Activated naive CD4-positive, alpha-beta T cell treated with anti-CD3 and anti-CD28 coated beads, Interleukin-2, amount 10 ng/mL, durations not matched to agents 7 days and 5 days (primary cell): ENCODE measurements at places on chromosomes 6 and 20.

- no peak for DNase-seq
These were observed 174.1 kb downstream of the ADAT2 start for GRCh38 chr6:143276436-143276835.

- DNase-seq = no peak
These were observed 59.0 kb downstream of the QRSL1 start for GRCh38 chr6:106688177-106688951.

GRCh38 chr6:168358842-168359420 lies 39.4 kb upstream of the DACT2 start:
- no peak for DNase-seq

DNA sequence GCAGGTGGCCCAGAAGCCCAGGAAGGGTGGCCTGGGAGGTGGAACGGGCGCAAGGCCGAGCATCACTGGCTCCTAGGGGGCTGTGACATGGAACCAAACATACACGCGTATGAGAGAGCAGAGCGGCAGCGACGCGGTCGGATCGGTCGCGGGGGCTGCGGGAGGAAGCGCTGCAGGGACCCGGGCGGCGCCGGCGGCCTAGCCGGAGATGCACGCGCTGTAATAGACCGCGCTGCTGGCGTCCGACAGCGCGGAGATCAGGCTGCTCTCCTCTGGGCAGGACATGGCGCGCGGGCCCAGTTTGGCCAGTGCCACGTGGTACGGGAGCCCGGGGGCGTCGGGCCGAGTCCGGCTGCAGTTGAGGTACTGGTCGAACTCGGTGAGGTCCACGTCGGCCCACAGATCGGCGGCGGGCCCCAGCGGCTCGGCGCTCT lies 1.5 kb downstream of the SOX18 start:
- no peak for DNase-seq

DNA sequence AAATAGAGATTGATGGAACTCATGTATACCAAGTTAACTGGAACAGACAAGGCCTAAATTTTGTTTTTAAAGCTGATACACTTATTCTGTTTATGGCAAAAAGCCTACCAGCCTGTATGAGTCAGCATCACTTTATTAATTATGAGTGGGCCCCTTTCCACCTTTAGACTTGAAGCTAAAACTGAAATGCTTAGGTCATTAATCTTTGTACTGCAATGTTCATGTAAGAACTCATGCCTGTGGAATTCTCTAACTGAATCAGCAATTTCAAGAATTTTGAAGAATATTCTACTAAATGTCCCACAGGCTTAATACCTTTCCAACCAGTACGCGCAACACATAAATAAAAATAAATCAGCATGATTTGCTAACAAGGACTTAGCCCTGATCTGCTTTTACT lies 140.2 kb upstream of the PHACTR1 start:
- no peak for DNase-seq

DNA sequence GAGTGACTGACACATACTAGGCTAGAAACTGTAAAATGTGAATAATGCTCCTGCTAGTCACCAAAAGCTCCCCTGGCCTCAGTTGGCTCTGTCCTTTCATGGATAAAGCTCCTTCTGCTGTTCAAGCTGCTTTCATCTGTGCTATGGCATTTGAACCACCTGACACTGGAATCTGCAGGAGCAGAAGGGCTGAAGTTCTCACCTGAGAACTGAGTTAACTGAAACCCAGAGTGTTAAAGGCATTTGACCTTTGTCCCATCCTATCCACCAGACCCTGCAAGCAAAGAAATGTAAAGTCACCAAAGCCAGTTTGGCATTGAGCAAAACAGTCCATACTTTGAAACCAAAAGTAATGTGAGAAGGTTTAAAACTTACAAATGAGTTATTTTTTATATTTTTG lies 77.7 kb downstream of the BMP2 start:
- no peak for DNase-seq

DNA sequence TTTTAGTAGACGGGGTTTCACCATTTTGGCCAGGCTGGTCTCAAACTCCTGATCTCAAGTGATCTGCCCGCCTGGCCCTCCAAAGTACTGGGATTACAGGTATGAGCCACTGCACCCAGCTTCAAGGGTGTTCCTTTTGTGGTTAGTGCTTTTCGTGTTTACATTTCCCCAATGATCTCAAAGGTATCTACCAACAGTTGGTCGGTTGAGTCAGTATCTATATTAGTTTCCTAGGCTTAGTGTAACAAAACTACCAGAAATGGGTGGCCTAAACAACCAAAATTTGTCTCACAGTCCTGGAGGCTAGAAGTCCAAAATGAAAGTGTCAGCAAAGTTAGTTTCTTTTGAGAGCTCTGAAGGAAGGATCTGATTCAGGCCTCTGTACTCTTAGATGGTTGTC lies 30.1 kb downstream of the CASP8AP2 start:
- no peak for DNase-seq

DNA sequence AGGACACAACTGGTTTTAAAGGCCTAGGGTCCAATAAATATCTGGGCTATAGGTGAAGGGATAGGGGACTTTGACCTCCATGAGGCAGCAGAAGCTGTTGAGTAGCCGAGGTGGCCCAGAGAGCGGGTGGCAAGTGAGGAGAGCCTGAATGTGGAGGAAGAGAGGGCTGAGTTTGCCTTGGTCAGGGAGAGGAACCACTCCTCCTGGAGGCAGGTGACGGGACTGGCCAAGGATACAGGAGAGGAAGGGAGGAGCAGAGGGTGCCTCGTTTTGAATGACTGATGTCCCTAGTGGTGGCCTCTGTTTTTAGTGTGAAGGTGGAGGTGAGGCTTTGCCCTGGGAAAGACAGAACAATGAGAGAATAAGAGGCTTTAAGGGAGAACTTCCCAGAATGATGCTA lies 19.1 kb upstream of the AAR2 start:
- DNase-seq = no peak

- DNase-seq = no peak
These were observed 42.3 kb downstream of the MYLK4 start for GRCh38 chr6:2708456-2708855.

DNA sequence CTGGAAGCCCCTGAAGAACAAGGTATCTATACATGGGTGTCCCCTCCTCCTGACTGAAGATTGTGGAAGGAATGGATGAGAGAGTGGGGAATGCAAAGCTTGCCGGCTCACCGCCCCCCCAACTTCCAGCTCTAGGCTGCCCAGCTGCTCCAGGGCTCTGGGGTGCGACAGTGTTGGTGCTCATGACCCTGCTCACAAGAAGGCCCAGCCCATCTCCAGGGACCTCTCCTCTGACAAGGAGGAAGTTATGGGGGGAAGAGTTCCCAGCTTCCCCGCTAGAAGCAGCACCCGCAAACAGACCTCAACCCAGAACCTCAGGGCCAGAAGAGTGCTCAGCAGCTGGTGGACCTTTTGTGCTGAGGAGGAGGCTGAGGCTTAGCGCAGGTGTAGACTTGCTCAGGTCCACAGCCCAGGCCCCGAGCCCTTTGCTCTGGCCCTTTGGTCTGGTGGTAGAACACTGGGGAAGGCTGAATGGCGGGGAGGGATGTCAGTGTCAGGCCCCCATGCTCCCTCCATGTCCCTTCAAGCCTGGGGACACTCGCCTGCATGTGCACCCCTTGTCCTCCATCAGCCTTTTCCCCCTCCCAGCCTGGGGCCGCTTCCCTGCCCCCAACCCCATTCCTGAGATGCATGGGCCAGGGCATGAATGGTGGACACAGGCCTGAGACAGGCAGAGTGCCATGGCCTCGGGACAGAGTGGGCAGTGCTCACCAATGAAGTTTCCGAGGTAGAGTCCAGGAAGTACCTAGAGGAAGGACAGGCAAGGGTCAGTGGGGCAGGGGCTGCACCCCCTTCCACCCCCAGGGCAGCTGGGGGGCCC lies 1.3 kb downstream of the DUSP15 start:
- no peak for DNase-seq

GRCh38 chr20:62370115-62370806 lies 3.1 kb upstream of the LAMA5 start:
- no peak for DNase-seq

DNA sequence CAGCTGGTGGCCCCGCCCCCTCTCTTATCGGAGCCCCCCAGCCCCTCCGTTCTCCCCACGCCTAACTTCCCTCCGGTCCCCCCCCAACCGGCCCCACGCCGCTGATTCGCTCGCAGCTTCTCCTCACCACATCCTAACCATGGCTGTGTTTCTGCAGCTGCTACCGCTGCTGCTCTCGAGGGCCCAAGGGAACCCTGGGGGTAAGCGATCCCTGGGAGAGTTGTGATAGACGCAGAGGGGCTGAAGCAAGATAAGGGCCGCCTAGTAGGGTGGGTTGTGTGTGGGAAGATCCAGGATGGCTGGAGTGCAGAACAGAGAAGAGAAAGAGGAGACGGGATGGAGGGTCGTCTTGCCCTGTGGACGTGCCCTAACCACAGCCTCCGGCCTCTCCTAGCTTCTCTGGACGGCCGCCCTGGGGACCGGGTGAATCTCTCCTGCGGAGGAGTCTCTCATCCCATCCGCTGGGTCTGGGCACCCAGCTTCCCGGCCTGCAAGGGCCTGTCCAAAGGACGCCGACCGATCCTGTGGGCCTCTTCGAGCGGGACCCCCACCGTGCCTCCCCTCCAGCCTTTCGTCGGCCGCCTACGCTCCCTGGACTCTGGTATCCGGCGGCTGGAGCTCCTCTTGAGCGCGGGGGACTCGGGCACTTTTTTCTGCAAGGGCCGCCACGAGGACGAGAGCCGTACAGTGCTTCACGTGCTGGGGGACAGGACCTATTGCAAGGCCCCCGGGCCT lies at the start of gene MPIG6B:
TSS of gene MPIG6B (plus strand) at position 129 of the 735 bp plus-strand sequence. CDS start at position 140, 11 bp downstream.
- no peak for DNase-seq

GRCh38 chr20:48384147-48384818 lies 443.5 kb downstream of the PREX1 start:
- no peak for DNase-seq

DNA sequence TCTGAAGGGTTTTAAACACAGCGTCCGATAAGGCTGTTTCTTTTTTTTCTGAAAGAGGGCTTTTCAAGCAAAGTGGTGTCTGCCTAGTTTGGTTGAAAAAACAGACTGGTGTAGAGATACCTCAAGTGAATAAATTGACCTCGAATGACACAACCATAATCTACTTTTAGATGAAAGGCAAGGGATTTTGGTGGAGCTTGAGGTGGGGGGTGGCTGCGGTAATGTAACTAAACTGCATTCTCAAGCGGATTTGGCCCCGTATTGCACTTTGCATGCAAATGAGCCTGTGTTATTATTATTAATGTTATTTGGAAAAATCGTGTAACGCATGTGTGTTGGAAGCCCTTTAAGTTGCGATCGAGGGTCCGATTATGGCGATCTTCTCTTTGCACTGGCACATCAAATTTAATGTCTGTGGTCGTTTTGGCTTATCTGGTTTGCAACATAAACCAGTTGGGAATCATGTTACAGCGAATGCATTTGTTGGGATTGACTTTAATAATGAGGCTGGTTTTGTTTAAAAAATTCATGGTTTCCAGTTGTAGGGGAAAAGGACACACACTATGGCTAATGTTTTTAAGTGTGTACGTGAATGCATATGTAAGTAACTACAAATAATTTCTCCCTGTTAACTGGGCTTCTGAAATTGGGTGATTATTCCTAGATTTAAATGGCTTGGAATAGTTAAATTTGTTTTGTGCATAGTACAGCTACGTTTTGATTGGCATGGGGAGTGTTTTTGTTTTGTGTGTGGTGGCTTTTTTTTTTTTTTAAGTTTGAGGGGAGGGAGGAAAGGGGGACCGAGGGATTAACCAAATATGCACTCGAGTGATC lies 1.0 kb downstream of the JARID2 start:
- peak; percentile 57 for DNase-seq

DNA sequence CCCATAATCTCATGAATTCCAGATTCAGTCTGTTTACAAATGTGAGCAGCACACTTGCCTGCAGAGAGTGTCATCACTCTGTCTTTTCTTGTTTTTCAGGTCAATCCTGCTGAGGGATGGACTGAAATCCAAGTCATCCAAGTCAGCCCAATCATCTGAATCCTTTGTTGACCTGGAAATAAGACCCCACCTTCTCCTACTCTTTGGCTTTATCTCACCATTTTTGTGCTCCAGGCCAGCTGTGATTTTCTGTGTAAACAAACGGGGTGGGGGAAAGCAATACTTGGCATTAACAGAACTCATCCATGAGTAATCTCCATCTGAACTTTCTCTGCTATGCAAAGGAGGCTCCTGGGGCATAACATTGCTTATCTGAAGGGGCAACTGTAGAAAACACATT lies 16.9 kb upstream of the GSTA4 start:
- DNase-seq = no peak
